SK-N-SH treated with all-trans-retinoic acid at 6 μM for 48 hours (cell line): ENCODE measurements at places on chromosomes 3 and 15.

DNA sequence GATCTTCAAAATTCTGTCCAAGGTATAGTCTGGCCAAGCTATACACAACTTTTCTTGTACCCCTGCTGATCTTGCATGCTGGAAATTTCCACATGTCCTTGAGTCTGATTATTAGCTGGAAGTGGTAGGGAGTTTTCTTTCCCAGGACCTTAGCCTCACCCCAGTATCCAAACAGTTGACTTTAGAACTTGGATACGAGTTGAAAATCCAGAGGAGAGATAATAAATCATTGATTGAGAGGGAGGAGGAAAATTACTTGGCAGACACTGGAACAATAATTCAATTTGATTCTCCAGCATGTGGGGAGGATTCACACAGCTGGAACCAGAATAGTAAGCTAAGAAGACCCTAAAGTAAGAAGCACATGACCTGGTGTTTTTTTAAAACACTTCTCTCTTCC lies 116.4 kb downstream of the IL5RA start:
- no peak for ATAC-seq

DNA sequence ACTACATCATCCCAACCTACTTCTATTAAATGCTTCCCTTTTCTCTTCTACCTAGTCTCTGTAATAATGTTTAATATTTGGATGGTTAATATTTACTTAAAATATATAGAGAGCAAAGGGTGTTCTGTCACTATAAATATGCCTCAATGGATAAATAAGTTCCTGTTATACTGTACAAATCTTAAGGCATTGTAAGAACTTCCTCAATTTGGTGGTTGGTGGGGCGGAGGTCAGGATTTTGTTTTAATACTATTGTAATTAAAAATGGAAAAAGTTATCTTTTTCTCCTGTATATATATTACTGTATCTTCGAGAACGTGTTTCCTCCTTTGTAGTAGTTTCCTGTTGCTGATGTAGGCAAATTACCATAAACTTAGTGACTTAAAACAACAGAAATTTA lies 41.5 kb downstream of the SPRED1 start:
- ATAC-seq = no peak

- no peak for ATAC-seq
These were observed 46.5 kb upstream of the LIMD1 start for GRCh38 chr3:45547764-45548680.

DNA sequence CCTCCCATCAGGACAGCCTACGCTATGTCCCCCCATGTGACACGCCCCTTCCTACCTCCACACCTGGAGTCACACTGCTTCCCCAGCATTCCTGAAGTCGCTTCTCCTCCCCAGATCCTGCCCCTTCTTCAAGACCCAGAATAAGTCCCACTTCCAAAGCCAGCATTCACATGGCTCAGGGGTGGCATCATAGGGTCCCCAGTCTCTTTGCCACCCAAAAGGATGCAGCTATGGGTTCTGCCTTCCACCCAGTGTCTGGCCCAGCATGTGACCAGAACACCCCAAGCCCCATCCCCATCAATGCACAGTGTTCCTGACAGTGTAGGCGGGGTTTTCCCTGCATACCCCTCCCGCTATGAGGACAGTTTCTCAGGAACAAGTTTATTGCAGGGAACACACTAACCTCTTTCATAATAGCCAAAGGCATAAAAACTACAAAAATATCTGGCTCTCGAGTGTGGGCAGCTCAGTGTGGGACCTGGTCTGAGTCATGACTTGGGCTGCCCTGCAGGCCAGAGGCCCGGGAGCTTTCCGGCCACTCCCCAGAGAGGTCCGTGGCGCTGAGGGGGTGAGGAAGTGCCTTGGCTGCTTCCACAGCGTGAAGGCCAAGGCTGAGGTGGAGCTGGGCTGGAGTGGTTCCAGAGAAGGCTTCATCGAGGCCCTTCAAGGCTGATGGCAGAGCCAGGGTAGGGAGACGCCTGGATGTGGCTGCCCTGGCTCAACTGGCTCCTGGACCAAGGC lies 5.8 kb downstream of the ISLR start:
- peak; percentile 86 for ATAC-seq

- peak; percentile 67 for ATAC-seq
These were observed 40.4 kb downstream of the PRR23E start for GRCh38 chr3:127233371-127233770.

DNA sequence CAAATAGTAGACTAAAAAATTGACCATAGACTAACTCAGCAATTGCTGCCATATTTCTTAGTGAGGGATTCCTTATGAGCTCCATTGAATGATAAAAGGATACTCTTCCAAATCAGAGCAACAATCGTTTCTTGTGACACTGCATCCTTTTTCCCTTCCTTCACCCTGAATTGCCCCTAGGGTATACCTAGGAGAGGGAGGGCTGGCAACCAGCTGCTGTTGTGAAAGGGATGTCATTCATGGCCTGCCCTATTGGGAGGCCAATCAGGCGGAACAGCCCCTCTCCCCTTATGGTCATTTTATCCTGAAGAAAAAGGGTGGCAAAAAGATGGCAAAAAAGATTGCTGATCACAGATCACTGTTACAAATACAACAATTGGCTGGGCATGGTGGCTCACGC lies 26.3 kb downstream of the B3GNT5 start:
- no peak for ATAC-seq

DNA sequence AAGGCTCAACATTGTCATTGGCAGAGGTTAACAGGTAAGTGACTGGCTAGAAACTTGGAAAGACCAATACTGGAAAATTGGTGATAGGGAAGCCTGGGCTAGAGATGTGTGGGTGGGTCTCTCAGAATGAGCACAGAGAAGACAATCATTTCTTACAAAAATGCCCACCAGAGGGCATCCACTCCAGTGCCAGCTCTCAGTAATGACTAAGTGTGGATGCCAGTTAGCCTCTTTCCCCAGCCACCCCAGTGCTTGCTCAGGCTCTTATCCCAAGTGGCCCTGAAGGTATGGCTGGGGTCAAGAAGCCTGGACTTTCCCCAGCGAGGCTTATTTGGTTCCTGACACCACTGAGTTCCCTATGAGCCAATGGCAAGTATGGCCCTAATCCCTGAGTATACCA lies 115.9 kb upstream of the ST8SIA2 start:
- no peak for ATAC-seq

DNA sequence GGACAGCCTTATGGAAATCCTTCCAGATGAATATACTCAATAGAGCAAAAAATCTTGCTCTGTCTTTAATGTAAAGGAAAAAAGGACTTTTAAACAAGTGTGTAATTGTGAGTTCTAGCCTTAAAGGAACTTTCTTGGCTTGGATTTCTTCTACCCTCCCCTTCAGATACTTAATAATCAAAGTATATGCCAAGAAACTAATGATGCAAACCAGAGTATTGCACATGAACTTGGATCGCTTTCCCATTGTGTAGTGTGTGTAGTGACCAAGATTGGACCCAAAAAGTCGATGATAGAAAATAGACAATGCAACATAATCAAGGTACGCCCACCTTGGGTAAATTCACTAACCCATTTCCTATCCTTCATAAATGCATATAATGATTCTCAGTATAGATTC lies 123.8 kb downstream of the TIGIT start:
- ATAC-seq = no peak

- no peak for ATAC-seq
These were observed 244.1 kb upstream of the NR2E3 start for GRCh38 chr15:71566226-71566625.

DNA sequence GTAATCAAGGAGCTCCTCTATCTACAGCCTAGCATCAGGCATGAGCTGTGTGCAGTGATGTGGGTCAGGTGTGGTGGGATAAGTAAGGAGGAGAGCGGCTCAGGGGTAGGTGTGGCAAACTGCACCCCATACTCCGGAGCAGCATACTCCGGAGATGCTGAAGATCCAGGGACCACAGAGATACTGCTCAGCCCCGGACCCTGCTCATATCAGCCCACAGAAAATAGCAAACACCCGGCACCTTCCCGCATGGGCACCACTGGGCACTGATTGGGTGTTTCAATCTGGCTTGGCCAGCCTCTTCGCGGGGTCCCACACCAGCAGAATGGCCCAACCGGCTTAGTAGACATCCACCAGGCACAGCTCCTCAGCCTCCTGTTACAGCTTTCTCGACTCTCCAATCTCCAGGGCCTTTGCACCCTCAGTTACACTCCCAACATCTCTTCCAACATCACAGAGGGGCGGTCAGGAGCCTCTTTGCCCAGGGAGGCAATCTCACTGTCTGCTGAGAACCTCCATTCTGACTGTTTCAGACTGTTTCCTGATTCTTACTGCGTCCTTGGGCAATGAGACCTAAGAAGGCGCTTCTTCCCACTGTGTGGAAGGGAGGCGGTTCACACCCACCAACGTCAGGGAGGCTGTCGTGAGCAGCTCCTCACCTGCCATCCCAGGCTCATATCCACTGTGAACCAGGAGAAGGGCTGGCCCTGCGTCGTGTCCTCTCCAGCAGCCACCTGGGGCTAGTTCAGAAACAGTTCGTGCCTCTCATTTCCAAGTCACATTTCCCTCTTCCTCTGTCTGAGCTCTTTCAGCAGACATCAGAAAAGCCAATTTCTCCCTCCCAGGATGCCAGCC lies 59.8 kb downstream of the CAPN7 start:
- ATAC-seq = no peak

- ATAC-seq = peak; percentile 23; the same call in 1 of the 3 replicates
These were observed 58.6 kb upstream of the SLC6A1 start for GRCh38 chr3:10933805-10934481.

DNA sequence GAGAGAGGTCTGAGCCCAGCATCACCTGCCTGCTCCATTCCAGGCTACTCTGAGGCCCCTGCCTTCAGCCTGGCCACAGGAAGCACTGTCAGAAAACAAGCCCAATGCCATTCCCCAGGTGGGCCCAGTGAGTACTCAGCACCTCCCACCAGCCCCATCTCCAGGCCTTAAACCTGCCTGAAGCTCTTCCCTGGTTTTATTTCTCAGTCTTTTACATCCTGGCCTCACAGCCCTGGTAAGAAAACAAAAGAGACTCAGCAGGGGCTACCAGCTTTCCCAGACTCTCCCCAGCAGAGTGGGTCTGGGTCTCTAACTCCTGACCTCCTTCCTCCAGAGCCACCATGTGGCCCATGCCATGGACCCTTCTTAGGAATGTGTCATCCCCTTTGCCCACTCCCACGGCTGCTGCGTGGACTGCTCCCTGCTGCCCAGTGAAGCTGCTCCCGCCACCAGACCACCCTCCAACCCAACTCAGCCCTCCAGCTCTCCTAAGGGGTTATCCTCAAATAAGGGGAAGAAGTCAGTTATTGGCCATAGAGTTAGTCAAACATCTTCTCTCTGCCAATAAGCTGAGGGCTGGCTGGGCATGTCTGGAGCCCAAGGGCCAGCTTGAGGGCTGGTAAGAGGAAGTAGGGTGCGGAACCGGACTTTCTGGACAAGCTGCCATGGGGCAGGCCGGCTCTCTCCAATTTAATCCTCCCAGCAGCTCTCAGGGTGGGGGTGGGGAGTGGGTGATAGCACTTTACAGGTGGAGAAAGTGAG lies 116.7 kb upstream of the LINGO1 start:
- no peak for ATAC-seq

DNA sequence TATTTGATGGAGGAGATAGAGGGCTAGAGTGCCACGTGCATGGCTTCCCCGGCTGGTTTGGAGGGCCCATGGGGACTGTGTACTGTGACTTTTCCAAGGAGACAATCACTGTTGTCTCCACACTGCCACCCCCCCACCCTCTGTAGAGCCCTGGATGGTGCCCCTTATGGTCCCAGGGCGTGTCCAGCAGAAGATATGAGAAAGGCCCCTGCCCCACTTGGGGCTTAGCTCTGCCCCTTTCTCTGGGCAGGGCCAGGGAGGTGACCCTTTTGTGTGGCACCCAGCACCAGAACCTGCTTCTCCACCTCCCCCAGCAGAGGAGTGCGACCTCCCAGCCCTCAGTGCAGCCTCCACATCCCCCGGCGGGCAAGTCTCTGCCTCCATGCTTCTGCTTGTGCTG lies 32.1 kb downstream of the SPSB4 start:
- ATAC-seq = no peak

DNA sequence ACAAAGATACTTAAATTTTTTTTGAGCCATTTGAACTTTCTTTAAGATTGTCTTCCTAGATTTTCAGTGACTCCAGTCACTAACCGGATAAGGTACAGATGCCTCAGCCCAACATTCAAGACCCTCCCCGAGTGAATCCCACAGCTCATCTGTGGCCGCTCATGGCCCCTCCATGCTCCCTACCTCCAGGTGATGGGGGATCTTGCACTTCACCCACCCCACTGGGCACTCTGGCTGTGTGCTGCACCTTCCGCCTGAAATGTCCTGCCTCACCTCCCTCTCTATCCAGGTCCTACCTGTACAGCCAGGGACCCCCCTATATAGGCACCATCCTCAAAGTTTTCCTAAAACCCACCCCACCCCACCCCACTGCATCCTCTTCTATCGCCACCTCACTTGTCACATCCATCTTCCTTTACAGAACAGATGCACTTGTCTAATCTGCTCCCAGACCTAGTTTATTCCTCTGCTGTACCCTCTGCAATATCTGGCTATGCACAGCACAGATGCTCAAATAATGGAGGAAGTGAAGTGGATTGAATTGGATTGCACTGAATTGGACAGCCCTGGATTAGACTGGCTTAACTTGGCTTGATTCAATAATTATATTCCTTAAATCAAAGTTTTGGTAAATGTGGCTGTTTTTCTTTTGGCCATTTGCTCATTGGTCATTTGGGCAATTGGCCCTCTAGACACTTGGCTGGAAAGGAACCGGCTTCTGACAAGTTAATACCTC lies 24.5 kb downstream of the NTRK3 start:
- ATAC-seq = no peak

GRCh38 chr3:53846134-53846850 lies at the start of the genes CHDH and IL17RB:
Gene CHDH, minus strand, starts transcription at chr3:53846419. Its CDS starts 22,411 bp downstream, at chr3:53824008.
Gene IL17RB, plus strand, starts transcription at chr3:53846568. Its CDS starts 21 bp downstream, at chr3:53846589.
- peak; percentile 39 for ATAC-seq

DNA sequence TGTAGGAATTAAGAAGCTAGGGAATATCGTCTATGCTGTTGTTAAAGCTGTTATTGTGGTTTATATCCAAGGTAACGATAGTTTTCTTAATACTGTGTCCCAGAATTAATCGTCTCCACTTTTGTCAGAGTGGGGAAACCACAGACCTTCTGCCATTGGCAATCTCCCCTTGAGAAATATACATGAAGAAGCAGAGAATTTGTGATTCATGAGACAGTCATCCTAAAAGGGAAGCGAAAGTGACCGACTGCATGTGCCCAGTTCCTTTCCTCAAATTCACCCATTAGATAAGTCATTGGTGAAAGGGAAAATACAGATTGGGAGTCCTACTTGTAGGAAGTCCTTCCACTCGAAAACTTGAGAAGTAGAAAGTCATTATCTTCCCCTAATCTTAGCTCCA lies 26.6 kb downstream of the DIPK2A start:
- ATAC-seq = no peak

GRCh38 chr3:59023612-59024011 lies 26.2 kb downstream of the CFAP20DC start:
- no peak for ATAC-seq

- ATAC-seq = no peak
These were observed 16.1 kb downstream of the MESP2 start for GRCh38 chr15:89792106-89792805.

GRCh38 chr3:165522386-165522785 lies 314.8 kb downstream of the BCHE start:
- no peak for ATAC-seq

GRCh38 chr3:150830745-150831144 lies 67.8 kb upstream of the SIAH2 start:
- ATAC-seq = no peak
